Stimulated activated CD8-positive, alpha-beta memory T cell treated with anti-CD3 and anti-CD28 coated beads, Interleukin-7, amount 100 ng/mL, for 1 hour (primary cell): ENCODE measurements at places on chromosomes 6 and 20.
A peak's percentile ranks its signal among the peaks of the same experiment; 100 is the strongest.

DNA sequence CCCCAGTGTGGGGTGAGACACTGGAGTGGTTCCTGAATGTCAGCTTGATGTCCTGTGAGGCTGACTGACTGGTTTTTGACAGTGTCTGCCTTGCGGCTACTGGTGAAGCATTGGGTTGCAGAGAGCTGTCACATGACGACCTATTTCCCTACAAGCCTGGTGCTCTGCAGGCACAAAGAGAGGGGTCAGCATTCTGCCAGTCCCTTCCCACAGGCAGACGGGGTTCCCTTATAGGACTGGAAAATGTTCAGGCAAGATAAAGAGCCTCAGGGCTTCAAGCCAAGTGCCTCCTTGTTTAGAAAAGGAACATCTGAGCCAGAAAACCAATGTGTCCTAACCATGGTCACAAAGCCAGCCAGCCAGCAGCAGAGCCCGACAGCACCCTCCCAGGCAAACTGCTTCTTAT is 11.0 kb downstream of the LY86 start:
- DNase-seq: no peak

- DNase-seq: no peak
Observed at GRCh38 chr20:60007464-60007863, 49.2 kb downstream of the CDH26 start.

DNA sequence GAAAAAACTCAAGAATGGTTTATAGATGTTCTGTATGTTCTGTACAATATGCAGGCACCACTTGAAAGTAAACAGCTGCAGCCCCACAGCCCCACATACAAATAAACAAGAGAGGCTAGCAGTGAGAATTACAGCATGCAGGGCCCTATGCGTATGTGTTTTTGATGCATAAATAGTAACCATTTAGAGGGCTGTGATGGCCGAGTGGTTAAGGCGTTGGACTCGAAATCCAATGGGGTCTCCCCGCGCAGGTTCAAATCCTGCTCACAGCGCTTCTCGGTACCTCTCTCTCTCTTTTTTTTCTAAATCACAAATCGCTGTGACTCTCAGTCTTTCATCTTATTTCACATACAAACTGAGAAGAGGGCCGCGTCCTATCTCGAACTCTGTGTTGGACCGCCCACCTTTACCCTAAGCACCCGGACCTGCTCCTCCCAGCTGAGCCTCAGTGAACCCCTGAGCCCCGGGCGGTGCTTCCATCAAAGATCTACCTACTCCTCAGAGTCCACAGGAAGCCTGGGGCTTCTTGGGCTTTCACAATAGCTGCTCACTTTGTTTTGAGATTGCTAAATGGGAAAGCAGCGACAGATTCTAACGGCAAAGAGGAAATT is 37.7 kb upstream of the PRSS16 start:
- DNase-seq: no peak

DNA sequence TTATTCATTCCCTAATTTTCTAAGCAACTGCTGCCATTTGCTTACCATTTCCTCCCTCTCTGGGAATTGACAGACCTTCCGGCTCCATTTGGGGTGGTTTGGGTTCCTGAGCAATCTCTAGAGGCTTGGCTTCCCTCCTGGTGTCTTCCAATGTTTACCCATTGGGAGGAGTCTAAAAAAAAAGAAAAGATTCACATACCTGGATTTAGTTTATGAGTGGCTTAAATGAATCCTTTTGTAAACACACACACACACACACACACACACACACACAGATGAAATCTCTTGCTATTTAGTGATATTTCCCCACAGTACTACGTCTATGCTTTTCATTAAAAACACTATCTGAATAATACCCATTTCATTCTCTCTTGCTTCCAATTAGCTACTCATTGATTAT is 48.3 kb upstream of the TRAF3IP2 start:
- DNase-seq: no peak

DNA sequence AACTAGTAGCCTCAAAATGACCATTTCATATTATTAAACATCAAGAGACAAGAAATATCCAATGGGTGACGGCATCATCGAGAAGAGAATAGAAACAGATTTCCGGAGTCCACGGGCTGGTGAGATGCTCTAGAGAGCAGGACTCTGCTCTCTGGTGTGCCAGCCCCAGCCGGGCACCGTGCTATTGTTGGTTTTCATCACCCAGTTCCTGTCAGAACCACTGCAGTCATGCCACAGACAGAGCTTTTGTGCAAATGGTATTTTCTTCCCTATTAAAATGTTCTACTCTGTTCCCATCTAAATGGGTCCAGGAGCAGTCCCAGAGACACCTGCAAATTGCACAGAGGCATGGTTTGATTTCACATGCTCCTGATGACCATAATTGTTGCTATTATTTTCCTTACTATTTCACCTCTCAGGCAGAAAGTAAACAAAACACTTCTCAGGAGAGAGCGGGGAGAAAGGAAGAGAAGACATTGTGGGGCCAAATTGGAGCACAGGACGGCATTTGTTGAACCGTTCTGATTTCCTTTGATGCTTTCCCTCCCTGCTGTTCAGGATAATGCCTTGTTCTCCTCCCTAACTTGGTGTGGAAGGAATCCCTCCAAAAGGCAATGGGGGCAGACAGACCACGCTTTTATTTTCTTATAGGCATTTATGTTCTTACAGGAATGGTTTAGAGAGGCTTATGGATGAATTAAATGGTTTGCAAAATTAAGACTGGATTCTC is 11.4 kb upstream of the RAMACL start:
- DNase-seq: no peak

DNA sequence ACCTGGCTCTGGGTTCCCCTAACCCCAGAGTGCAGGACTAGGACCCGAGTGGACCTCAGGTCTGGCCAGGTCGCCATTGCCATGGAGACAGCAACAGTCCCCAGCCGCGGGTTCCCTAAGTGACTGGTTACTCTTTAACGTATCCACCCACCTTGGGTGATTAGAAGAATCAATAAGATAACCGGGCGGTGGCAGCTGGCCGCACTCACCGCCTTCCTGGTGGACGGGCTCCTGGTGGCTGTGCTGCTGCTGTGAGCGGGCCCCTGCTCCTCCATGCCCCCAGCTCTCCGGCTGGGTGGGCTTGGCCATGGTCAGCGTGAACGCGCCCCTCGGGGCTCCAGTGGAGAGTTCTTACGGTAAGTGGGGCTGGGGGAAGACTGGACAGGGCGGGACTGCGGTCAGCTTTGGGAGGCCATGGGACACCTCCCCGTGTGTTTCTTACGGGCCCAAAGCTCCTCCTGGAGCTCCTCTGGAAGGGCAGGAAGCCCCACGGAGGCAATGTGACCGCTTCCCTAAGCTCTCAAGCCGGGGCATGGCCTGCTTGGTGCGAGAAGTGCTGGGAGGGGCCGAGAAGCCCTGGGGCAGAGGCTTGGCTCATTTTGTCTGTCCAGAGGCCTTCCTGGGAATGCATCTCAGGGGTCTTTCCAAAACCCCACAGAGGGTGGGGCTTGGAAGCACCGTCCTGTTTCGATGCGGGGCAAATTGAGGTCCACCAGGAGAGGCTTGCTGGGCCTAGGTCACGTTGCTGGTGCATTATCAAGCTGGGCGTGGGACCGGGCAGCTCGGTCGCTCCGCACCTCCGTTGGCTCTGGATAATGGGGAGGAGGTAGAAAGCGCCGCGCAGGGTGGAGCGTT is at the start of gene HNF4A:
HNF4A (plus strand) TSS at position 202 of the 855 bp plus-strand sequence; CDS start at position 308, 106 bp downstream.
- no peak for DNase-seq

DNA sequence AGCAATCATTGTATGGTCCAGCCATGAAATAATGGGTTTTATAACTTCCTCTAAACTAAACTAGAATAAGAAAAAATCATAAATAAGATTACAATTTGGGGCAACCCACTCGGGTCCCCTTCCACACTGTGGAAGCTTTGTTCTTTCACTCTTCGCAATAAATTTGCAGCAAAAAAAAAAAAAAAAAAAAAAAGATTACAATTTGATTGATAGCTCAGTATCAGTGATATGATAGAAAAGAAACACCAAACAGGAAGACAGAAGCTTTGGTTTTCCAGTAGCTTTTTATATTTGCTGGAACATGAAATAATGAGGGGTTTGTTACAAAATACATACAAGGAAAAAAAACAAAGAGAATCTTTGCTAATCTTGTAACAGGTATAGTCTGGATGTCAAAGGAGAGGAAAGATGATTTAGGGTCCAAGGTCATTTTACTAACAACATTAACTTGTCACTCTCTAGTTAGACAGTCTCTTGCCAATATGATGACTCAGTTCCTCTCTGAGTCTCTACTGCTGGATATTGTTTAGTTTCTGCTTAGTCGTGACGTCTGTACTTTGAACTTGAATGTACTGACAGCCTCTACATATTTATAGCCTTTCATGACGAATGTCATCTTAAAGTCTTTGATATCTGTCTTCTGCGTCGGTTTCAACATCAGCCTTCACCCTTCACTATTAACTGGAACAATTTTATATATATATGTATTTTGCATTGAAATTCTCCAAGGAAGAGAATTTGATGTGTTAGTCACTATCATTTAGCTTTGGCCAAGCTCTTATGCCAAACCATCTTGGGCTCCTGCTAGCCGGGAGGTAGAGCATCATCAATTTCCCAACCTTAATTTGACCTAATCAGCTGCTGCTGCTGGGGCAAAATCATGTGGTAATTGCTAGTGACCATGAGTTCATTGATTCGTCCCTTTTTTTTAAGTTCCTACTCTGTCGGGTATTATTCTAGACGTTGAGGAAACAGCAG is 213.1 kb upstream of the STXBP5 start:
- DNase-seq: no peak

DNA sequence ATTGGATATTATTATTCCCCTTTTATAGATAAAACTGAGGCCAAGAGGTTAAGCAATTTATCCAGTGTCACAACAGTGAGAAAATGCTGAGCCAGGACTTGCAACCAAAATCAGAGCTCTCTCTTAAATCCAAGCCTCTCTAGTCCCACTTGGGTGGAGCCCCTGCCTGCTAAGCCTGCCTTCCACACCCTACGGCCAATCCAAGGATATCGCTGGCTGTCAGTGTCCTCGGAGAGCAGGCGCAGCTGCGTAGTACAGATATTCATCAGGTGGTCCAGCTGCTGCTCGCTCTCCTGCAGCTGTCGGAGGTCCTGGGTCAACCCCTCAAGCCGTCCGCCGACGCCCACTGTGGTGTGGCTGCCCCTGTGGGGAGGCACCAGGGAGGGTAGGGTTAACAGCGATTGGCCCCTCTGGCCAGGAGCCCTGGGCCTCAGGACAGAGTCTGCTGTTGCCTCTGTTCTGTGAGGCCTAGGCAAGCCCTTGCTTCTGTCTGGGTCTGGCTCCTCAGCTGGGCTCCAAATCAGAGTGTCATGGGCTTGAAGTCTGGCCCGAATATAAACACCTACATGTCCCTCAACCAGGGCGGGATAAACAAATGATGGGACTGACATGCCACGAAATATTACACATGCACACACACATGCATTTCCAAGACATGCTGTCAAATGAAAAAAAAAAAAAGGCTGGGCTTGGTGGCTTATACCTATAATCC is 3.9 kb upstream of the NECAB3 start:
- DNase-seq: no peak

- DNase-seq: no peak
Observed at GRCh38 chr6:162684052-162684451, 43.5 kb downstream of the PRKN start.

GRCh38 chr20:10792291-10792690 is 118.5 kb upstream of the JAG1 start:
- DNase-seq: no peak

GRCh38 chr20:25224941-25225340 is 22.9 kb upstream of the PYGB start:
- no peak for DNase-seq

DNA sequence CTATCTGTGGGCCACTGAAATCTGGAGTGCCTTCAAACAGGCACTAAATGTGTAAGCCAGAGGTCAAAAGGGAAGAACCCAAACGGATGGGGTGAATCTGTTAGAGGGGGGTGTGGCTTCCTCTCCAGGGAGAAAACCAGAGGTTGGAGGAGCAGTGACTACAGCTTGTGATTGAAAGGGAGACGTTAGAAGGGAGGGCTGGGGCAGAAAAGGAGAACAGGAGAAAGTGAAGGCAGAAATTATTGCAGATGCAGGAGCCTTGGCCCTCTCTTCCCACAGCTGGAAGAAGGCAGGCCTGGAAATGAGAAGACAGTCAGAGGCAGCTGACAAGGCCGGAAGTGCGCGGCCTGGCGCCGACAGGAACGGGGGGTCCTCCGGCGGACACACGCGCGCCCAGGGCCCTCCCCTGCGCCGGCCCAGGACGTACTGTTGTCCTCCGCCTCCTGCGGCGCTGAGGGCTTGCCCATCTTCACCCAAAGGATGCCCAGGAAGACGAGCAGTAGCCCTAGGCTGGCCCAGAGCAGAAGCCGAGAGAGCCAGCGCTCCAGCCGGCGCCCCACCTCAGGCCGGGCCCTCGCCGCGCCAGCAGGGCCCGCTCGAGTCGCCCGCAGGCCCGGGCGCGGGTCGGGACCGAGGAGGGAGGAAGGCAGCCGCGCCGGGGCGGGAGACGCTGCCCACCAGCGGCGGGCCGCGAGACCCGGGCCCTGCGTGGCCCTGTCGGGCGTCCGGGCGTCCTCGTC is 806 bp downstream of the LEMD2 start:
- DNase-seq: peak; percentile 13

GRCh38 chr6:115091461-115091860 is 748.6 kb upstream of the HS3ST5 start:
- no peak for DNase-seq

DNA sequence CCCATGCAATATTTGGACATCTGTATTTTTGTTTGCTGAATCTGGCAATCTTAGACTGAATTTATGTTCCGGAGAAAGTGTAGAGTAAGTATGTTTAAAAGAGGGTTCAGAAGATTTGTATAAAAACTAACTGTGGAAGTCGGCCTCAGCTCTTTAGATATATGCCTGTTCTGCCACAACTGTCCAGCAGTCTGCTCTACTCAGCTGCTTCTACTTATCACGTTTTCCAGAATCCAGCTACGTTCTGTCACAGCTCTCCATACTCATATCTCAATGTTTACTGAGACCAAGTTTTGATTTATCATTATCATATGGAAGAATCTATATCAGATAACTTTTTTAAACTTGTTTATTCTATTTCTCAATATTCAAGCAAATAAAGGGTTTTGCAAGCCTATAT is 721.3 kb downstream of the EYS start:
- no peak for DNase-seq

- no peak for DNase-seq
Observed at GRCh38 chr20:23079926-23080325, 6.2 kb downstream of the CD93 start.

DNA sequence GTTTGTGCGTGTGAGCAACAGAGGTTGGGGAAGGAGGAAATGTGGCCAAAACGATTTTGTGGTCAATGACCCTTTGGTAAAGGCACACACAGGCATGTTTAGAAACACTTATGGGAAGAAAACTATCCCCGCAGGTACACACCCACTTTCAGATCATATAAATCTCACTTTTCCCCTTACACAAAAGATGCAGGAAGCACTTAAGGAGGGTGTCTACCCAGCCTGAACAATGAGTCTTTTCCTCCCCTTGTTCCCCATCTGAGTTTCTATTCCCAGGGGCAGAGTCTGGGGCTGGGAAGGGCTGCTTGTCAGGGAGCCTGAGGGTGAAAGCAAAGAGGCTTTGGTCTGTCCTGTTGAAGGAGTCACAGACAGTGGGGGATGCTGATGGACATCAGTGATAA is 193.2 kb upstream of the SALL4 start:
- no peak for DNase-seq

- no peak for DNase-seq
Observed at GRCh38 chr6:10692965-10693538, 1.4 kb downstream of the C6orf52 start.

- DNase-seq: no peak
Observed at GRCh38 chr6:156652231-156652750, 124.9 kb upstream of the ARID1B start.

- no peak for DNase-seq
Observed at GRCh38 chr6:100880149-100880852, 828 bp downstream of the ASCC3 start.
